G401 (cell line): ENCODE measurements at places on chromosomes 6 and 20. TPM values are rescaled to one million over a fixed set of nuclear protein-coding genes. Genes with fewer than 3 reads are reported as not detected.

SGK2 gene
- total RNA-seq = 0.27 TPM in 1 of 2 replicates, not detected in the other

RNF182 gene
- total RNA-seq = 0.31 and 1.9 TPM in 2 replicates

TP53INP2 gene
- total RNA-seq = 3.6 and 4.6 TPM in 2 replicates

FAXC gene
- 0.71 and 2.3 TPM in 2 replicates for total RNA-seq

RIPOR3 gene
- 6.9 and 7.4 TPM in 2 replicates for total RNA-seq

DNA sequence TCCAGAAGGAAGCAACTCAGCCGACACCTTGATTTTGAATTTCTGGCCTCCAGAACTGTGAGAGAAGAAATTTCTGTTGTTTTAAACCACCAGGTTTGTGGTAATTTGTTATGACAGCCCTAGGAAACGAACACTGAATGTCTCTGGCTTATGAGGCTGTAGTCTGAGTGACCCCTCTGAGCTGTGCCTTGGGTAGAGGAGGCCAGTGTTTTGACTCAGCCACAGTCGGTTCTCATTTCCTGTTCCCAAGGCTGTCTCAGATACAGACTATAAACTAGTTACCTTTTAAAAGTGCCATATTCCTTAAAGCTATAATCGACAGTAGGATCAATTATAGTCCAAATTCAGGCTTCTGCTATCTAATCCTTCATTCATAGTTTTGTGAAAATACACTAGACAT lies 391.2 kb upstream of the MAP3K7 start:
- no peak for DNase-seq

GRCh38 chr20:12053353-12053752 lies 135.7 kb downstream of the BTBD3 start:
- DNase-seq = no peak

DNA sequence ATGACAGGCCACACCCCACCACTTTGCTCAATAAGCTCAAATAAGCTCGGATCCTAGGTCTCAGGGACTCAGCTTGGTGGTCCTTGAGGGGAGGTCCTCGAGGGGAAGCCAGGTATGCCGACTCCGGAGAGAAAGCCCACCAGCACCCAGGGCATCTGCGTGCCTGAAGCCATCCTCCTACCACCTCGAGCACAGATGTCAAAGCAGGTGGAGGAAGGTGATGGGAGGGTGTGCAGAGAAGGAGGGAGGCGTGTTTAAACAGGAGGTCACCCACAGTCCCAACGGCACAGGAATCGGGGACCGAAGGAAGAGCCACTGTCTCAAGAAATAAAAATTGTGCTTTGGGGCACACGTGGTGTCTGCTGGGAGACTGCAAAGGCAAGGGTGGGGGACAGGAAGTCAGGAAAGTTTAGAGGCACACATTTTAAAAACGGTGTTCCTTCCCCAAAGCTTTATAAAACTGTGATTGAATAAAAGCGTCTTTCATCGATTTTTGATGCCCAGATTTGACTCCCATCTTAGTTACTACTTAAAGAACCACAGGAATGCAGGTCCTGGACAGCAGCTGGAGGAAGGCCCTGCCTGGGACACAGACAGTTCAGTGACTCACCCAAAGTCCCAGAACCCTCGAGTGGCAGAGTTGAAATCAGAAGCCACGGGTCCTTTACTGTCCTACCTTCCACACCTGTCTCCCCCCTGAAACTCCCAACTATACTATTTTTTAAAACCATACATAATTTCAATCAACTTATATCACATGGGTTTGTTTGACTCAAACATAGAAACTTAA lies 221.0 kb upstream of the PDE10A start:
- DNase-seq = no peak

DNA sequence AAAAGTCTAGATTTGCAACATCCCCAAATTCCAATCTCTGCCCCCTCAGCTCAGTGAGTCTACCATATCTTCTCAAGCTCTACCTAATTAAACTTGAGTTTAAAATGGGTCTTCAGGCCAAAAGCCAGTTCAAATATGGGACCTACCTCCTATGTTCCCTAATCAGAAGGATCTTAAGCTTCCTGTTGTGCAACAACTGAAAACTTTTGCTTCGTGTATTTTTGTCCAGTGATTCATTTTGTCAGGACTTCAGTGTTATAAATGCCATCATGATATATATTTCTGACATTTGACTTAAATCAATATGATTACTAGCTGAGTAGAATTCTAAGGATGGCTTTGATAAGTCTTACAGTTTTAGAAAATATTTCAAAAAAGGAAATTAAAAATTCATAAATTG lies 622.6 kb upstream of the PTCHD4 start:
- DNase-seq = no peak

DNA sequence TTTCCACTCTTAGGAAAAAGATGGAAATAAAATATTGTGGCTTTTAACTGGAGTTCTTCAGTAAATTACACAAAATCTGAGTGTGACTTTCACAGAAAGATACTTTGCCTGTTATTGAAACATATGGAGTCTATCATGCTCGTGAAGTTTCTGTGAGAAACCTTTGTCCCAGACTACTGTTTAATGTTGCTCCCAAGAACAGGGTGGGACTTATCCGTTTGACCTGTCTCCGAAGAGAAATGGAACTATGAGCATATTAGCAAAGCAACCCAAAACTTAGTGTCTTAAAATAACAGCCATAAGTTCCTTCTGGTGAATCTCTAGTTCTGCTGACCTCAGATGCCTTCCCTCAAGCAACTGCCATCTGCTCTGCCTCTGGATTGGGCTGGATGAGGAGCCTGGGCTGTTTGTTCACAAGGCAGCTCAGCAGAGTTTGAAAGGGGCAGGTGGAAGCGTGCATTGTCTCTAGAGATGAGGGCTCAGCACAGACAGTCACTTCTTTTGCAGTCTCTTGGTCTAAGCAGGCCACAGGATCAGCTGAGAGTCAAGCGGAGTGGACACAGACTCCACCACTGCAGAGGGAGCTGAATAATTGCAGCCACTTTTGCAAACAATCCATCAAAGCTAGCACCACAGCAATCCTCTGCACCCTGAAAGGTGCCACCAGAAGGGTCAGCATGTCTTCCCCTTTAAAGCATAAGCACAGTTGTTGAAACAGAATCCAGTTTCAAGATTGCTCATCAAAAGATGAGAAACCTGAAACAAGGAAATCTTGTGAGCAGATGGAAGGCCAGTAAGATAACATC lies 52.8 kb downstream of the MYB start:
- no peak for DNase-seq

- no peak for DNase-seq
Observed at GRCh38 chr20:53080969-53081871, 109.1 kb downstream of the TSHZ2 start.

GRCh38 chr6:49826743-49827406 lies 39.5 kb downstream of the CRISP1 start:
- no peak for DNase-seq

GRCh38 chr6:161736781-161737292 lies 463.0 kb upstream of the AGPAT4 start:
- DNase-seq = no peak

DNA sequence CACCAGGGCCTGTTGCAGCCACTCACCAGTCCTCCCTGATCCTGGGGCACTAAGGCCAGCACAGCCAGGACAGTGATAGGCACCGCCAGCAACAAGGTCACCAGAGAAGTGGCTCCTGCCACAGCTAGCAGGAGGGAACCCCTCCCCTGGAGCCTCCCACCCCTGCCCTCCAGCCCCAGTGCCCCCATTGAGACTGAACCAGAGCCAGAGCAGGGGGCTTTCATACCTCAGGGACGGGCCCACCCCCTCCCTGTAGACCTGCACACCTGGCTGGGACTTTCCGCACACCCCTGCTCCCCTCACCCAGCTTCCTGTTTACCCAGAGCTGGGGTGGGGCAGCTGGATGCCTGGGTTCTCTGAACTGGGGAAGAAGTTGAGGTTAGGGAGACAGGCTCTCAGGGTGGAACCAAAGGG lies at the start of gene LTB:
LTB (minus strand) TSS at position 195 of the 414 bp plus-strand sequence; CDS start at position 188, 7 bp downstream.
- DNase-seq = no peak

DNA sequence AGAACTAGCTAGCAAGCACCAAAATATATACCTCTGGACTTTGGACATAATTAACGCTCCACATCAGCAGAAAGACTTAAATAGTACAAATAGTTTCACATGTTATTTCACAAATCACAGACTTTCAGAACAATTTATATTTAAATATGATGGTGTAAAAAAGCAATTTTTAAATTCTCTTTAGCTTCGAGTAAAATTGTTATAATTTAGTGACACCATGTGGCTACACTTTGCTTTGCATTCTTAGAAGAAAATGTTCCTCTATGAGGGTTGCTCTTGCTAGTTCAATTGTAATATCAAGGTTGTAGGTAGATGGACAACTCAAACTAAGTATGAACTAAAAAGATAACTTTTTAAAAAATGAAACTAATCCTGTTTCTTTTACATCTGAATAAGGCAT lies 69.0 kb downstream of the BTBD9 start:
- peak; percentile 37 for DNase-seq

DNA sequence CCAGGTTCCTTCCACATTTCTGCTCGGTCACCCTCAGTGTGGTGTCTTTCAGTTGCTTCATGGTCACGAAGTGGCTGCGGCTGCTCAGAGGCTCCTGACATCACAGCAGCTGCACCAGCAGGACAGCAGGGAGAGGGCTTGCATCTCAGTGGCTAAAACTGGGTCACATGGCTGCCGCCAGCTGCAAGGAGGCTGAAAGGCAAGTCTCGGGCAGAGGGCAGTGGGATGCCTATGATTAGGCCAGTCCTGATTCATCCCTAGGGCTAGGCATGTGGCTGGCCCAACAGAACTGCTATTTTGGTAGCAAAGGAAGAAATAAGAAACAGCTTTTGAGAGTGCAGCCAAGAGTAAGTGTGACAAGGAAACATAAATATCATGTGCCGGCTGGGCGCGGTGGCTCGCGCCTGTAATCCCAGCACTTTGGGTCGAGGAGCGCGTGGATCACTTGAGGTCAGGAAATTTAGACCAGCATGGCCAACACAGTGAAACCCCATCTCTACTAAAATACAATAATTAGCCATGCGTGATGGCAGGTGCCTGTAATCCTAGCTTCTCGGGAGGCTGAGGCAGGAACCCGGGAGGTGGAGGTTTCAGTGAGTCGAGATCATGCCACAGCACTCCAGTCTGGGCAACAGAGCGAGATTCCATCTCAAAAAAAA lies 46.6 kb downstream of the RBM38 start:
- no peak for DNase-seq
